ENCODE measurements at places on chromosomes 6 and 20. TPM values are rescaled to one million over a fixed set of nuclear protein-coding genes. Genes with fewer than 3 reads are reported as not detected.

Gene CRISP3
- not detected for total RNA-seq

Gene PRPH2
- 0.10 TPM for total RNA-seq

Gene TCF21
- total RNA-seq, result not detected

Gene PRKN
- not detected for total RNA-seq

Gene COL9A1
- not detected for total RNA-seq

Gene TRIM31
- total RNA-seq, result not detected

Gene TMEM244
- total RNA-seq, result not detected

Gene COL11A2
- total RNA-seq, result 1.1 TPM

Gene BMP6
- not detected for total RNA-seq

Gene PSORS1C2
- total RNA-seq, result not detected

Gene DNPH1
- 32.5 TPM for total RNA-seq

Gene VPS16
- 88.0 TPM for total RNA-seq

Gene C6orf163
- total RNA-seq, result 3.4 TPM

Gene SOBP
- 0.05 TPM for total RNA-seq

Gene EYA2
- not detected for total RNA-seq

Gene EYS
- total RNA-seq, result 0.20 TPM

Gene OR2B6
- total RNA-seq, result not detected

Measured in natural killer cell treated with Interleukin-12 subunit alpha and Interleukin-12 subunit beta and Interleukin-15 and Interleukin-18, amount 100 ng/mL, for 72 hours (primary cell).